Stimulated activated CD8-positive, alpha-beta memory T cell treated with anti-CD3 and anti-CD28 coated beads, Interleukin-2, amount 100 ng/mL, for 48 hours (primary cell): ENCODE measurements at places on chromosomes 11 and 22.

DNA sequence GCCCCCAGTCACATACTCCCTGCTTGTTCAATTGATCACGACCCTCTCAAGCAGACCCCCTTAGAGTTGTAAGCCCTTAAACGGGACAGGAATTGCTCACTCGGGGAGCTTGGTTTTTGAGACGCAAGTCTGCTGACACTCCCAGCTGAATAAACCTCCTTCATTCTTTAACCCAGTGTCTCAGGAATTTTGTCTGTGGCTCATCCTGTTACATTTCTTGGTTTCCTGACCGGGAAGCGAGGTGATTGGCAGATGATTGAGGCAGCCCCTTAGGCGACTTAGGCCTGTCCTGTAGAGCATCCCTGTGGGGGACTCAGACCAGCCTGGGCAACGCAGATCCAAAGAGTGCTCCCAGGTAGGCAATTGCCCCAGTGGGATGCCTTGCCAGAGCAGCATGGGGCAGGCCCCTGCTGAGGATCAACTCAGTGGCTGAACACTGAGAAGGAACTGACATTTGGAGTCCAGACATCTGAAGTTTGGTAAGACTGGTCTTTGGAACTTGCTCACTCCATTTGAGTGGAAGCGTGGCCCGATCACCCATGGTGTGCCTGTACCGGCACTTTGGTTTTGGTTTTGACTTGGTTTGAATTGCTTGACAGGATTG, 51.5 kb downstream of the NEU3 start:
- DNase-seq = no peak

GRCh38 chr11:17752144-17752543, 17.6 kb downstream of the KCNC1 start:
- no peak for DNase-seq

GRCh38 chr11:9693801-9694553, 30.1 kb downstream of the SWAP70 start:
- no peak for DNase-seq

GRCh38 chr22:40479887-40480538, 109.6 kb downstream of the SGSM3 start:
- no peak for DNase-seq

DNA sequence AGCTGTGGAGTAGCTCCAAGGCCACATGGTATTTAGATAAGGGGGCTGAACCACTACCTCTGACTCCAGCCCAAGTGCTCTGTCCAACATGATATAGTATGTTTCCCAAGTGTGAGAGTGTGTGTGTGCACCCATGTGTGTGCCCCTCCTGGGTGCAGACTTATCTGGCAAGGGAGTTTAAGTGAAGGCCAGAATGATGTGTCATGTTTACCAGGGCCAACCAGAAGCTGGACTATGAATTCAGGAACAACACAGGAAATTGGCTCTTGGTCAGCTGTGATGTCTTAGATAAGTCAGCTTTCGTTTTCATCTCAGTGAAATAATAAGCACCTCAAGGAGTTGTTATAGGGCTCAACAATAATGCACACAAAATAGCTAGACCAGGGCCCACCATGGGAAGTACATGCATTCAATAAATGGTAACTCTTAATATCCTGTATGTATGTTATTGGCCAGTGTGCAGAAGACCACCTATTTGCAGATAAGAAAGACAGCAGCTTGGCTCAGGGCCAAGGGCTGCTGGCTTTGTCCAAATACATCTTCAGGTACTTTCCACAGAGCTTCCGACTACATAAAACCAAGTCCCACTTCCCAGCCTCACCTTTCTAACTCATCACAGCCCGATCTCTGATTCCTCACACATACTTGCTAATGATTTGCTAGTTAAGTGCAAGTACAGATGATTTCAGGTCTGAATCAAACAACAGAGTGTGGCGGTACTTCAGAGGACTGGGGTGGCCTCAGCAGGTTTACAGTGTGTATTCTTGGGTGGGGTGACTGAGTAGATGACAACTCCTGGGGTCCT, 120.9 kb downstream of the ME3 start:
- no peak for DNase-seq

DNA sequence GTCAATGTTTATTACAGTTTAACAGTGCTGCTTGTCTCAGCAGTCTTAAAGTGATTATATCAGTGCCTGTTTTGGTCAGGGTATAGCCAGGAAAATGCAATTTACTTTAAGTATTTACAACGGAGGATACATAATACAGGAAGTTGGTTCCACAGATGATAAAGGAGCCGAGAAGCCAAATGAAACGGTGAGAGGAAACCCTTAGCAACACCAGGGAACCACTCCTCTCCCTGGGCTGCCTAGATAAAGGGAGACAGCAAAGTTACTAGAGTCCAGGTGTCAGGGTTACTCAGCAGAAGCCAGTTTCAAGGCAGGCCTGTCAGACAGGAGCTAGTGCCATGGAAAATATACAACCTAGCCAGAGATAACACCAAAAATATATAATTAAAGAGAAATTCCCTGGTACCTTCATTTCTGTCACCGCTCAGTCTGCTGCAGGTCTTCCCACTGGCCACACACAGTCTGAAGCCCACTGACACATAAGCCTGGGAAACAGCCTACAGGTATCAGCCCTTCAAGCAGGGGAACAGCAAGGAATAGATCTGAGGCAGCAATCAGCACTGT, 55.5 kb downstream of the FAM76B start:
- DNase-seq = no peak

DNA sequence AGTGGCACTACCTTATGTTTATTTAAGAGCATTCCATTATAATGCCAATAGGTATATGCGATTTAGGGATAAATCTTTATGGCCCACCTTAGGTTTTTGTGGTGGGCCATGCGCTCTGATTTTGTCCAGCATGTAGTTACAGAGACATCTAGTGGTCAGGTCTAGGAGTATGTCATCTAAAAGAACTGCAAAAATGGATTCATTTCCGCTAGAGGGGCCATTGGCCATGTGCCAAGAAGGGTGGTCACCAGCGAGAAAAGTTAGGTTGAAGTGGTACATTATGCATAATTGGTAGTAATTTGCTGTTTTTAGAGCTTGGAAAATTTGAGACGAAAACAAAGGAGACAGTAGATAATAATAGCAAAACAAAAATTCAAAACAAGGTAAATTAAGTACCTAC, 27.7 kb downstream of the LRRC4C start:
- no peak for DNase-seq

DNA sequence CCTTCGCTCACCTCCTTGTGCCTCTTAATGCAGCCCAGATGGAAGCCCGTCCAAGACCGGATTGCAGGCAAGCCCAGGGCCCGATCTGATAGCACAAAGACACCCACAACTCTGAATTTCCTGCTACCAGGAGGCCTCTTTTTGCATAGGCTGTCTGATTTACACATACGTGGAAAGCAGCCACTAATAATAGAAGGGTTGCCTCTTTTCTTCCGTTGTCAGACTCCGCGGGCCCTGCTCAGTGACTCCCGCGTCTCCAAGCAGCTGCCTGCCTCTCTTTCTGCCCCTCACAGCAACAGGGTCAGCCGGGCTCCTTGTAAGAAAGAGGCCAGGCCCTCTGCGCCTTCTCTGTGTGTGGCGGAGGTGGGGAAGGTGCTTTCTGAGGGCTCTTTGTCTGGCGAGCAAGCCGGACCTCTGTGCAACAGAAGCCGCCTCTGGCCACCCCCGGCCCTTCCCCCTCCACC, 26.7 kb downstream of the FLI1 start:
- no peak for DNase-seq

DNA sequence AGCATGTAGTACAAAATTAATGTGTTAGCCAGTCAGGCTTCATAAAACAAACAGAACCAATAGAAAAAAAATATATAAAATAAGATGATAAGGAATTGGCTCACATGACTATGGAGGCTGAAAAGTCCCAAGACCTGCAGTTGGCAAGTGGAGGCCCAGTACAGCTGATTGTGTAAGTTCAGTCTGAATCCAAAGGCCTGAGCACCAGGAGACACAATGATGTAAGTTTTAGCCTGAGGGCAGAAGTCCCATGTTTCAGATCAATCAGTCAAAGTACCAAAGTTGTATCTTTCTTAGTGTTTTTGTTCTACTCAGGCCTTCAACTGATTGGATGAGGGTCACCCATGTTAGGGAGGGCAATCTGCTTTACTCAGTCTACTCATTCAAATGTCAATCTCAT, 14.3 kb upstream of the OR10D3 start:
- DNase-seq = no peak

GRCh38 chr11:27089746-27090145, 49.1 kb downstream of the BBOX1 start:
- no peak for DNase-seq

DNA sequence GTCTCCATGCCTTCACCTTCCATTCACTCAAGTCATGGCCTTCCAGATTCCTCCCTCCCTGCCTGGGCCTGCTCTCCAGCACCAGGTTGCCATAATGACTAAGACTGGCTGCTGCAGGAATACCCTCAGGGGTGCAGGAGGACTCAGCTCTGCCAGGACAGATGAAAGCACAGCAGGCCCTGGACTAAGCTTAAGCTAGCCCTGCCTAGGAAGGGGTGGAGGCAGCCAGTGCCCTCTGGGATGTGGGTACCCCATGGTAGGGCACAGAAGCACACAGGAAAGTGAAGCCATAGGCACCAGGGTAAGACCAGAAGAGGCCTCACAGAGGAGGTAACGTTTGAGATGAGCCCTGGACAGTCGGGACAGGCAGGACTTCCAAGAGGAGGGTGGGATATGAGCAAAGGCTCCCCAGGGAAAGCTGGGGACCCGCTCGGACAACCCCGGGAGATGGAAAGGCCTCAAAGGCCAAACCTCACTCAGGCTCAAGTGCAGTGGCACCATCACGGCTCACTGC, 3.0 kb upstream of the RIN1 start:
- DNase-seq = no peak

- no peak for DNase-seq
Measured at GRCh38 chr11:2892967-2893528, 7.5 kb upstream of the CDKN1C start.

DNA sequence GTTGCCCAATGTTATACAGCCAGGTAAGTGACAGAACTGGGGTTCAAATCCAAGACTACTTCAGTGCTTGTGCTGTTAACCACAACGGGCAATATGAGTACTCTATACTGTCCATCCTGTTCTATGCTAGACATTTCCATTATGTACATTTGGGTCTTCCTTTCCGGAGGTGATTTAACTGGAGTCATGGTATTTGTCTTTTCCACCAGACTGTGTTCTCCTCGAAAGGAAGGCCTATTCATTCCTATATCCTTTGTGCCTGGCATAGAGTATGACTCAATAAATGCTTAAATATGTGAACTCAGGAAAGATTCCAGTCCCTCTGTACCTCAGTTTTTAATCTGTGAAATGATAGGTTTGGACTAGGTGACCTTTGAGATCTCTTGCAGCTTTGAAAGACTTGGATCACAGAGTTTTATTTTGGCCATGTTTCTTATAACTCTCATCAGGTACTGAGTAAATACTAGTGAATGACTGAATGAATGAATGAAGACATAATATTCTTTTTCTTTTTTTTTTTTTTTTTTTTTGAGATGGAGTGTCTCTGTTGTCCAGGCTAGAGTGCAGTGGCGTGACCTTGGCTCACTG, 6.6 kb downstream of the RNF121 start:
- DNase-seq = no peak

GRCh38 chr11:57787920-57788702, 26.5 kb downstream of the CTNND1 start:
- DNase-seq = no peak

GRCh38 chr11:72069787-72070251, 10.5 kb downstream of the NUMA1 start:
- no peak for DNase-seq

DNA sequence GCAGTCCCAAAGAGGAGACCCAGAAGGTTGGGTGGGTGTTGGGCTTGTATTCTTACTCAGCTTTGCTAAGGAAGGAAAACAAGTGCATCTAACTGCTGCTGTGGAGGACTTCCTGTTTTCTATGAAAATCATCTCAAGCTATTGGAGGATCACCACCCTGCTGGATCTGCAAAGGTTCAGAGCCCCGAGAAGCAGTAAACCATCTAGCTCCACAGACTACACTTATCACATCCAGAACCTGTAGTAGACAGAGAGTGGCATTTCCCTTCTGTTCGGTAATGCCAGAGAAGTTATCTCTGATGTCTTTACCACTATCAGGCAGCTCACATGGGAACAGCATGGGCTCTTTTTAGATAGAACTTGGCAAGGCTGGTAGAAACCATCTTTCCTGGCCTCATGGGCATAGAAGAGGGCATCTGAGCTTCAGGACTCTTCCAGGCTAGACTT, 21.7 kb downstream of the KCNJ1 start:
- DNase-seq = no peak

- DNase-seq = no peak
Measured at GRCh38 chr11:100680070-100680469, 7.0 kb upstream of the ARHGAP42 start.

DNA sequence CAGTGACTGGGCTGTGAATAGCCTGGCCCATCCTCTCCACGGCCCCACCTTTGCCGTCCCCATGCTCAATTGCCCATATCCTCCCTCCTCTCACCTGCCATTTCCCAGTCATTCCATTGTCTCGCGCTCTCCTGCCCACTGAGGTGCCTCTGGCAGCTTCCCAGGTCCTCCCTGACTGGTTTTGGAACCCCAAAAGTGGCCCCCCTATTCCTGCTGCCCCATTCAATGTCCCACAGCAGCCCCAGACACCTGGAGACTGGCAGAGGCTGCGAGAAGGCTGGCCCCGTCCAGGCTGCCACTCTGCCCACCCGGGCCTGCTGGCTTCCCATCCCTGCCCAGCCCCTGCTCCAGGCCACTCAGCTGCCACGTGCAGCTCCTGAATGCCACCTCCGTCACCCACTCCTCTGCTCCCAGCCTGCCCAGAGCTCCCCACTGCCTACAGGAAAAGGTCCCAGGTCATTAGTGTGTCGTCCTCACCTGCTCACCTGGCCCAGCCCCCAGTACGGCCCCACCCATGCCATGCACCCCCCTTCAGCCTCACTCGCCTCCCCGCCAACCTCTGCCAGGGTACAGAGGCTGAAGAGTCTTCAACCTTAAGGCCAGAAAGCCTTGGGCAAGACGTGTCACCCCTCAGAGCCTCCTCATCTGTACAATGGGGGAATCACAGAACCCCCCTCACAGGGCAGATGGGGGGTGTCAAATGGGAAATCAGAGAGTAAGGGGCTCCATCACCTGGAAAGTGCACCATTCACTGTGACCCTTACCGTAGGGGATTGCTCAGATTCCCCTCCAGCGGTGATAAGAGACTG, 37.5 kb downstream of the KCNJ4 start:
- no peak for DNase-seq

GRCh38 chr11:26930518-26931247, 63.2 kb upstream of the FIBIN start:
- DNase-seq = no peak

DNA sequence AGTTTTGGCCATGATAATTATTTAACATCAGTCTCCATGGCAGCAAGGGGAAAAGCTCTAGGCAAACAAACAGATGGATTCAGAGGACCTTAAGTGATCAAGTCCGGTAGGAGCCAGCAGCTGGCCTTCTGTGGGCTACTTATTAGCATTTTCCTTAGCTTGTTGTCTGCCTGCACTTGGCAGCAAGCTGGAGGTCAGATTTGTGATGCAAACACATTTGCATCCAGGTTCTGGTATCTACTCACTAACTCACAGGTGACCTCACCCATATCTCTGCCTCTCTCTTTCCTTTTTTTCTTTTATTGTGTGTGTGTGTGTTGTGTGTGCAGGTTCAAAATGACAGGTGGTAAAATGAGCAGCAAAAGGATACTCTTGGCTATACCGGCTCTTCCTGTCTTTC, 32.3 kb downstream of the ARHGAP42 start:
- DNase-seq = no peak
